Activated CD4-positive, CD25-positive, alpha-beta regulatory T cell treated with anti-CD3 and anti-CD28 coated beads, Interleukin-2, amount 50 U/mL, for 24 hours (primary cell): ENCODE measurements at places on chromosomes 4 and X.

GRCh38 chrX:84729809-84730208, 227.6 kb upstream of the HDX start:
- ATAC-seq, result peak; percentile 43

DNA sequence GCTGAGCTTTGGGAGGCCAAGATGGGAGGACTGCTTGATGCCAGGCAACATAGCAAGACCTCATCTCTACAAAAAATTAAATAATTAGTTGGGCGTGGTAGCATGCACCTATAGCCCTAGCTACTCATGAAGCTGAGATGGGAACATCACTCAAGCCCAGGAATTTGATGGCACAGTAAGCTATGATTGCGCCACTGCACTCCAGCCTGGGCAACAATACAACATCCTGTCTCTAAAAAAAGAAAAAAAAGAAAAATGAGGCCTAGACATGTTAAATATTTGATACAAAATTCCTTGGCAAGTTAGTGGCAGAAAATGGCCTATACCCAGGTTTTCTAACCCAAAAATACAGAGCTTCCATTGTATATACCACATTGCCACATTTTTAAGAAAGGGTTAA, 88.1 kb upstream of the MAB21L2 start:
- no peak for ATAC-seq

- no peak for ATAC-seq
Measured at GRCh38 chrX:6456196-6456595, 78.7 kb downstream of the VCX3A start.

GRCh38 chr4:80229128-80229527, 31.8 kb downstream of the PRDM8 start:
- ATAC-seq, result no peak

GRCh38 chr4:38871593-38871992, 4.0 kb downstream of the FAM114A1 start:
- ATAC-seq, result no peak
